Left lung (tissue), 14 donors: ENCODE measurements at places on chromosomes 3 and 15. TPM values are rescaled to one million over a fixed set of nuclear protein-coding genes. Genes with fewer than 3 reads are reported as not detected.

DNA sequence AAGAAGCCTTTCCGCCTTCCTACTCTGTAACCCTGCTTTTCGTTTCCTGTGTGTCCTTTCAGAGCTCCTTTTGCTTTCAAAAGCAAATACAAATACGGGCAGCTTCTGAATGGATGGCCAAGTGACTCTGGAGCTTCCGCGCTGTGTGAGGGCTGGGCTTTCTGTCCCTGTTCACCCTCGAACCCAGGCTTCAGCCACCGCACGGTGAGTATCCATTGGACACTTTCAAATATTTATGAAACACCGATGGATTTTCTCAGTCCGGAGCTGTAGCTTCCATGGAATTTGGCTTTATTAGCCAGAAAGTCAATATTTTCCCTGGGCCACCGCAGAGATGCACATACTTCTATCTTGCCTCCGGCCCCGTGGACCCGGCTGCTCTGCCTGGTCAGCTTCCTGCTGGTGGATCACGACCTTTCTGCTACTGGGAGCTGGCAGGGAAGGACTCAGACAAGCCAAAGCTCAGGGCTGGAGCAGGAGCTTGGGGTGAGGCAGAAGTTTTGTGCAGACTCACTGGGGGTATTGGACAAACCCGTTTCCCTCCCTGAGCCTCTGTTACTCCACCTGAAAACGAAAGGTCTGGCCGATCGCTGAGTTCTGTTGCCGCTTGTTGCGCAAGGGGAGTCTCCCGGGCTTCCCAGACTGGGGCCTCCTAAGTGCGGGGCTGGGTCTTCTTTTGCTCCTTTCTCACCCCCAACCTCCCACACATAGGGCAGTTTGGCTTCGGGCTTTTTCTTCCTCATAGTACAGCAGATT is 63.6 kb downstream of the LINGO1 start:
- peak overlapping the region; percentile 3 for H3K4me3 ChIP-seq
- no peak overlapping the region for H3K27ac ChIP-seq
- H3K4me1 ChIP-seq, result peaks cover 9% of the 10 kb centered on the region
- H3K36me3 ChIP-seq, result no peaks in the 10 kb centered on the region
- no peak for DNase-seq

DNA sequence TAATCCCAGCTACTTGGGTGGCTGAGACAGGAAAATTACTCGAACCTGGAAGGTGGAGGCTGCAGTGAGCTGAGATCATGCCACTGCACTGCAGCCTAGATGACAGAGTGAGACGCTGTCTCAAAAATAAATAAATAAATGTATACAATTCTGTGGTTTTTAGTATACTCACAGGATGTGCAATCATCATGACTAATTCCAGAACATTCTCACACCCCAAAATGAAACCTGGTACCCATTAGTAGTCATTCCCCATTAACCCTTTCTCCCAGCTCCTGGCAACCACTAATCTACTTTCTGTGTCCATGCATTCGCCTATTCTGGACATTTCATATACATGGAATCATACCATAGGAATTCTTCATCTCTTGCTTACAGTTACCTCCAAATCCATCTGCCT is 44.5 kb downstream of the LRRFIP2 start:
- H3K27me3 ChIP-seq, result no peaks in the 10 kb centered on the region
- no peak for DNase-seq
- H3K36me3 ChIP-seq, result no peaks in the 10 kb centered on the region
- peaks cover 49% of the 10 kb centered on the region for H3K4me1 ChIP-seq
- H3K27ac ChIP-seq, result no peak overlapping the region

DNA sequence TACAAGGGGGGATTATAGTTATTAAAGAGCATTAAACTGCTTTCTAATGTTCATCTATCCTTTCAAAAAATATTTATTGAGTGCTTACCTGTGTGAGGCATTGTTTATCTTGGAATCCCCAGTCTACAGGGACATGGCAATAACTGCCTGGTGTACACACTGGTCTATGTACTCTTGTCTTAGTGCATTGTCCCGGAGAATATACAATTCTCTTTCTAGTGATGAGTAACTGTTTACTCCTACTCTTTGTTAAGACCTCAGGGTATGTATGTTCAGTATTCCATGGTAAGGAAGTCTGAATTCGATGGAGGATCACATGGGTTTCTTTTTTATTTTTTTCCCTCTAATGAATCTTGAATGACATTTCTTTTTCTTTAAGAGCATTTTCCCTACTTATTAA is 772.4 kb upstream of the NR2F2 start:
- H3K4me1 ChIP-seq, result no peaks in the 10 kb centered on the region
- no peak for DNase-seq
- no peaks in the 10 kb centered on the region for H3K36me3 ChIP-seq
- H3K27ac ChIP-seq, result no peak overlapping the region

CORO2B gene
- total RNA-seq, result 3.5 TPM

GRCh38 chr3:105691053-105691452 is 177.8 kb downstream of the CBLB start:
- DNase-seq, result no peak
- H3K4me3 ChIP-seq, result no peak overlapping the region
- H3K36me3 ChIP-seq, result peaks cover 21% of the 10 kb centered on the region
- peaks cover 10% of the 10 kb centered on the region for H3K4me1 ChIP-seq
- no peak overlapping the region for H3K27ac ChIP-seq

GRCh38 chr15:25527118-25527517 is 88.3 kb upstream of the UBE3A start:
- H3K27ac ChIP-seq, result no peak overlapping the region
- H3K4me3 ChIP-seq, result no peak overlapping the region
- no peaks in the 10 kb centered on the region for H3K27me3 ChIP-seq
- DNase-seq, result no peak
- H3K36me3 ChIP-seq, result no peaks in the 10 kb centered on the region

- DNase-seq, result no peak
- no peak overlapping the region for H3K27ac ChIP-seq
- H3K4me3 ChIP-seq, result no peak overlapping the region
- no peaks in the 10 kb centered on the region for H3K27me3 ChIP-seq
- no peaks in the 10 kb centered on the region for H3K36me3 ChIP-seq
- no peaks in the 10 kb centered on the region for H3K4me1 ChIP-seq
These were observed 116.3 kb downstream of the RPL22L1 start for GRCh38 chr3:170753421-170754310.

DNA sequence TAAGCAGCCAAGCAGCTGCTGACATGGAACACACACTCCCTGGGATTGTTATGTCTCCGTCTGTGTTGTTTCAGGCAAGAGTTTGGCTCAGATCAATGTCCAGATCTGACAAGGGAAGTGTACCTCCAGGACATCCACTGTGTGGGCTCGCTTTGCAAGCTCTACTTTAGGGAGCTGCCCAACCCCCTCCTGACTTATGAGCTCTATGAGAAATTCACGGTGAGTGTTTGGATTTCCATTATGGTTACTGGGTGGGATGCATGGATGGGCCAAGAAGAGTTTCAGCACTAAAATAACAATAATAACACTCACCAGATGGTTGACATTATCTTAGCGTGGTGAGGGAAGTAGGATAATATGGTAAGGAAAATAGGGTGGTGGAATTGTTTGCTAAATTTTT is 74.1 kb downstream of the ARHGAP31 start:
- H3K4me1 ChIP-seq, result no peaks in the 10 kb centered on the region
- H3K4me3 ChIP-seq, result no peak overlapping the region
- H3K27me3 ChIP-seq, result no peaks in the 10 kb centered on the region
- no peak overlapping the region for H3K27ac ChIP-seq

DNA sequence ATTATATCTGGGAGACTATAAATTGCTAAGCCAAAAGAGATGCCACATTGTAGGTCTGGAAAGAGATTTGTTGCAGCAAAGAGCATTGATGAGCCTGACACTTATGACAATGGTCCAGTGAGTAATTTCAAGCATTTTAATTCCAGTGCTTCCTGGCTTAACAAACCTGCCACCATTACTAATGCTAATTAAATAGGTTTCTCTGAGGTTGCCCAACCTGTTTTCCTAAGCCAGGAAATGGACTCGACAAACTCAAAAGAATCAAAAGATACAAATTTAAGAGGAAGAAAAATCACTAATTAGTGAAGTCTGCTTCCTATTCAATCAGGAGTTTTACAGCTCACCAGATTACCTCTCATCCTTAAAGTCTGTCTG is 36.7 kb upstream of the CTDSPL start:
- no peak for DNase-seq
- H3K36me3 ChIP-seq, result no peaks in the 10 kb centered on the region
- no peak overlapping the region for H3K4me3 ChIP-seq

DNA sequence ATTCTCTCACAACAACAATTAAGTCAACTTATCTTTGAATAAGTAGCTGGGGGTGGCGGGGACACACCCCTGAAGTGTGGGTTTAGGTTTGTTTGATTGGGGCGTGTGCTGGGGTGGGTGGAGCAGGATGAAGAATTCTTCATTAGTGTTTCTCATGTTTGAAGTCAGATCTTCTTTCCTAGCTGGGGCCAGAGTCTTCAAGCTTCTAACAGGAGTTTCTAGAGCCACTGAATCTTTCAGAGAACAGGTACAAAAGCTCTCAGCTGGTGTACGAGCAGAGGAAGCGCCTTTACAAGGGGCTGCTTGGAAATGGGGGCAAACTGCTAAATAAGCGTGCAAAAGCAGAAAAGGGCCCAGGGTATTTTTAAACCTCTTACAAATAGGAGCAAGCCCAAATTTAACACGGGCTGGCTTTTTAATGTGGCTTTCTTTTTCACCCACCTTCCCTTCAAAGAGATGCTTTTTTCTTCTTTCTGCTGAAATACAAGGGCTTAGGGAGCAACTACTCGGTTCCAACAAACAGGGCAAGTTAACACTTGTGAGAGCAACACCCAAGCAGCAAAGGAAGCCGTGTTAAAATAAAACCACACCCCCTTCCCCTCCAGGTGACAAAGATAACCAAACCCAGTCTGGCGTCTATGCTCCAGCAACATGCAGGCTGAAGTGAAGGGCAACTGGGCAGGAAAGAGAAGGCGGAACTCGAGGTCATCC is 86.9 kb upstream of the RASGRP1 start:
- no peaks in the 10 kb centered on the region for H3K36me3 ChIP-seq
- H3K27me3 ChIP-seq, result no peaks in the 10 kb centered on the region
- no peaks in the 10 kb centered on the region for H3K4me1 ChIP-seq
- no peak for DNase-seq
- H3K27ac ChIP-seq, result no peak overlapping the region
- no peak overlapping the region for H3K4me3 ChIP-seq

EPHB1 gene
- total RNA-seq, result 1.1 TPM

- DNase-seq, result no peak
These were observed 359 bp downstream of the ARIH1 start for GRCh38 chr15:72474466-72474911.

GRCh38 chr3:17065315-17065714 is 180.6 kb downstream of the PLCL2 start:
- H3K27ac ChIP-seq, result no peak overlapping the region
- no peak for DNase-seq
- H3K4me3 ChIP-seq, result no peak overlapping the region
- no peaks in the 10 kb centered on the region for H3K27me3 ChIP-seq

GRCh38 chr3:58628823-58629562 is 37.6 kb downstream of the FAM3D start:
- H3K27ac ChIP-seq, result no peak overlapping the region
- H3K36me3 ChIP-seq, result no peaks in the 10 kb centered on the region
- peaks cover 18% of the 10 kb centered on the region for H3K4me1 ChIP-seq

DAZL gene
- total RNA-seq, result not detected

GRCh38 chr3:125431912-125432790 is 57.0 kb upstream of the ZNF148 start:
- DNase-seq, result no peak
- no peaks in the 10 kb centered on the region for H3K27me3 ChIP-seq
- no peak overlapping the region for H3K4me3 ChIP-seq
- H3K4me1 ChIP-seq, result no peaks in the 10 kb centered on the region
- no peaks in the 10 kb centered on the region for H3K36me3 ChIP-seq

LMOD3 gene
- 0.18 TPM for total RNA-seq

- H3K4me1 ChIP-seq, result no peaks in the 10 kb centered on the region
- H3K27me3 ChIP-seq, result no peaks in the 10 kb centered on the region
- no peaks in the 10 kb centered on the region for H3K36me3 ChIP-seq
- H3K4me3 ChIP-seq, result no peak overlapping the region
These were observed 15.8 kb downstream of the PLA2G4B start for GRCh38 chr15:41854443-41854842.
